Activated CD4-positive, alpha-beta T cell treated with anti-CD3 and anti-CD28 coated beads, Interleukin-2, amount 10 ng/mL, durations not matched to agents 24 days and 14 days (primary cell): ENCODE measurements at places on chromosomes 5 and 9. TPM values are rescaled to one million over a fixed set of nuclear protein-coding genes. Genes with fewer than 3 reads are reported as not detected.

Gene SHOC1
- total RNA-seq: not detected in 2 replicates

Gene BASP1
- 0.33 and 0.37 TPM in 2 replicates for total RNA-seq

Gene PDLIM4
- 0.72 and 0.78 TPM in 2 replicates for total RNA-seq

Gene SNCB
- not detected in 2 replicates for total RNA-seq

Gene KCNV2
- total RNA-seq: not detected in 2 replicates

Gene IL33
- total RNA-seq: not detected in 2 replicates

Gene CDC25C
- 6.7 and 7.9 TPM in 2 replicates for total RNA-seq

Gene STING1
- 198 and 201 TPM in 2 replicates for total RNA-seq

Gene DCTN3
- 50.9 and 57.0 TPM in 2 replicates for total RNA-seq

Gene TAF1L
- 0.05 TPM in 1 of 2 replicates, not detected in the other for total RNA-seq

- DNase-seq: no peak
Observed at GRCh38 chr9:77099388-77099787, 77.9 kb upstream of the VPS13A start.

DNA sequence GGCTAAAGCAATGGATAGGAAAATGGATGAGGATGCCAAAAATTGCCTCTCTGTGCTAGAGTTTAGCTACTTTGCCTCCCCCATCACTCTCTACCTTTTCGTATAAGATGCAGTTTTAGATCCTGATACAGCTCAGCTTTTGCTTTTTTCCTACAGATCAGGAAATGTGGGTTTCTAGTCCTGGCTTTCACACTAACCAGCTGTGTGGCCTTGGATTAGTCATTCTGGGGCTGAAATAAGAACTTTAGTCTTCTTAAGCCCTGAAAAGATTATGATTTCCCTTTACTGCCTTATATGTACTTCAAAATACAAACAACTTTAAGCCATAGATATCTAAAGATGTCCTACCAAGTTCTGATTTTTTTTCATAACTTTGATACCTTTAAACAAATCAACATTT, 116.4 kb downstream of the BAAT start:
- no peak for DNase-seq

DNA sequence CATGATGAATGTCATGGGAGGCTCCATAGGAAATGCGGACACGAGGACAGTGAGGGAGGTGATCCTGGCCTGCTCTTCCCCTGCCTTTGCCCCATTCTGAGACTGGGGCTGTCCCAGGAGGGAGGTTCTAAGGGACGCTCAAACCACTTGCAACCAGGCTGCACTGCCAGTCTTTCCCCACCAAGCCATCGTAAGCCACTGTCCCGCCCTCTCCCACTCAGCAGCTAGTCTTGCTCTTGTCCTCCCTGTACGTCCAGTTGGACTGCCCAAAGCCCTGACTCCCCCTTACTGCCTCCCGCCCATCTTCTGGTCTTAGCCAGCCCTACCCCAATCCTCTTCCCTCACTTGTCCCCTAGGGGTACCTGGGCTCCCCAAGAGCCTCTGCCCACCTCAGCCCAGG, 115.7 kb downstream of the FSTL4 start:
- no peak for DNase-seq

DNA sequence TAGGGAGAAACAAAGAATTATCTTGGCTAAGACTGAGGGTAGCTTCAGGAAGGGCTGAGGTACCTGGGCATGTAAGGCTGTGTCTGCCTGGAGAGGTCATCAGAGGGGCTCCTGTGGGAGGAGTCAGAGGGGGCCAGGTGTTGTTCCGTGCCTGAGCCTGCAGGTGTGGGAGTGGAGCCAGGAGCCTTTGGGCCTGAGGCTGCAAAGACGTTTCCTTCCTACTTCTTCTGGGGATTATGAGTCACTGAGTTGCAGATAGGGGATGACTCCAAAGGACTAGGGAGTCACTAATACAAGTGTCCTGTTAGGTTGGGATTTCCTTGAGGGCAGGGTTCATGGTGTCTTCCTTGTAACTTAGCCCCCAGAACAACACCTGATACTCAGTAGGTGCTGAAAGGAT, 391.1 kb downstream of the ARHGEF28 start:
- no peak for DNase-seq

GRCh38 chr9:120733190-120733589, 18.9 kb upstream of the MEGF9 start:
- no peak for DNase-seq

- no peak for DNase-seq
Observed at GRCh38 chr9:107888773-107889227, 399.2 kb upstream of the KLF4 start.

- no peak for DNase-seq
Observed at GRCh38 chr9:31153250-31153840, 1231.1 kb upstream of the ACO1 start.

GRCh38 chr5:175840050-175840841, 31.1 kb upstream of the CPLX2 start:
- no peak for DNase-seq

DNA sequence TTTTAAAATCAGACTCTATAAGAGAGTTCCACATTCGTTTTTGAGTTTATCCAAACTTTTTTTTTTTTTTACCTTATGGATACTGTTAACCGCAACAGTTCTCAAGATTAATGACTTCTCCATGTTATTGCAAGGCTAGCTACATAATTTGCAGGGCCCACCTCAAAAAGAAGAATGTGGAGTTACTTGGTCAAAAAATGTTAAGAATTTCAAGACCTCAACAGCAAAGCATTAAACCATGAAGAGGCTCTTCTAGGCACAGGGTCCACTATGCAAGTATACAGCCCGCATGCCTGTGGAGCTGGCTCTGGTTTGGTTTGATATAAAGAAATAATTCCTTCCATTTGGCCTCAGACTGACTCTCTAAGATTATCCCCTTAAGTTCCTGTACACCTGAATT, 133.3 kb upstream of the TLX3 start:
- DNase-seq: no peak

DNA sequence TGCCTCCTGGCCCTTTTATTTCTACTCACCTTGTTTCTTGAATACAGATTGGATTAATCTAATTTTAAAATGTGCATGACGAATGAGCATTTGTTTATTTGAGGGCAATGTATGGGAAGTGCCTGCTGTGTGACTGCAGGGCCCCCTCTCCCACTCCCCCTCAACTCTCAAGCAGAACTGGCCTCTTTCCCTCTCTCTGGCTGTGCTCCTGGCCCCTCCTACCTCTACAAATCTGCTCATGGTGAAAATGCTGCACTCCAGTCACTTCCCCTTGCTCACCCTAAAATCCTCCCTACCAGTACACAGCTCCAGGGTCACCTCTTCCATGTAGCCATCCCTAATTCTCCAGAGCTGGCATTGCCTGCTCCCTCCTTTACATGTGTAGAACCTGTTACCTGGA, 17.2 kb upstream of the NDST1 start:
- DNase-seq: no peak

DNA sequence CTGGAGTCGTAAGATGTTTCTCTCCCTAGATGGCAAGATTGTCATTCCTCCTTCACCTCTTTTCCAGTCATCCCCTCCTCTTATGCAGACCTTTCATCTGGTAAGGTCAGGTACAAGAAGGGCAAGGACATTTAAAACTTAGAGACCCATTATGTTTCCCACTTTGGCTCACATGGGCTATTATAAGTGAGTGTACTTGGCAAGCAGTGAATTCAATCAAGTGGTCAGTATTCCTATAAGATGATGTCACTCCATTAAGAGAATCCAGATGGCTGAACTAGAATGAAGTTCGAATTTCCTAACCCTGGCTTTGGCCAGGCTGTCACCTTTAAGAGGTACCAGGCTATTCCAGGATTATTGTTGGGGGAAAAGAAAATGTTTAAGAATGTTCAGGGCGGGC, 32.2 kb downstream of the ZNF131 start:
- DNase-seq: no peak

GRCh38 chr5:169648725-169649310, 11.7 kb downstream of the DOCK2 start:
- DNase-seq: peak; percentile 60

GRCh38 chr9:126864771-126865170, 4.3 kb downstream of the ZBTB34 start:
- DNase-seq: no peak
